ENCODE measurements at places on chromosomes 5 and 9.

DNA sequence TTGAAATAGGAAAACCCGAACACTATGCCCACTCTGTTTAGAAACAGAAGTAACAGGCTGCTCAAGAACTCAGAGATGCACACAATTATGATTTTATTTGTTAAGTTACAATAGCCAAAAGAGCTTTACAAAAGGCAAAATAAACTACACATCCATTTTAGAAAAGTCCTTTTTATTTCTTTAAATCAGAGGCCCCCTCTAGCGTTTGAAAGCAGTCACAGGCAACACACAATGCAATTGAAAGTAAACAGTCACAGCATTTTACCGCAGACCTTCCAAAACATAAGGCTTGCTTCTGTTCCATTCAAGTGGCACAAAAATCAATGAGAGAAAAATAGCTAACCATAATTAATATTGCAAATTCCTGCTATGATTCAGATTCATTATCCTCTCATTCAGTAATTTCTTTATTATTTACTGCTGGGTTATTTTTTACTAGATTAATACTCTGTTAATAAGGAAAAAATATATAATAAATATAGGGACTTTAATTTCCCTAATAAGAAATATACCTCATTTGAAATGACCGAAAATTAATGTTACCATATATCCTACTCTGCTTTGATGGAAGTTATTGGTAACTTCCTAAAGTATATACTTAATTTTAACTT lies 78.3 kb downstream of the CEP120 start:
- no peak overlapping the region for H3K4me3 ChIP-seq
- no peak overlapping the region for H3K27ac ChIP-seq
- H3K27me3 ChIP-seq, result no peaks in the 10 kb centered on the region
- peaks cover 6% of the 10 kb centered on the region for H3K36me3 ChIP-seq

DNA sequence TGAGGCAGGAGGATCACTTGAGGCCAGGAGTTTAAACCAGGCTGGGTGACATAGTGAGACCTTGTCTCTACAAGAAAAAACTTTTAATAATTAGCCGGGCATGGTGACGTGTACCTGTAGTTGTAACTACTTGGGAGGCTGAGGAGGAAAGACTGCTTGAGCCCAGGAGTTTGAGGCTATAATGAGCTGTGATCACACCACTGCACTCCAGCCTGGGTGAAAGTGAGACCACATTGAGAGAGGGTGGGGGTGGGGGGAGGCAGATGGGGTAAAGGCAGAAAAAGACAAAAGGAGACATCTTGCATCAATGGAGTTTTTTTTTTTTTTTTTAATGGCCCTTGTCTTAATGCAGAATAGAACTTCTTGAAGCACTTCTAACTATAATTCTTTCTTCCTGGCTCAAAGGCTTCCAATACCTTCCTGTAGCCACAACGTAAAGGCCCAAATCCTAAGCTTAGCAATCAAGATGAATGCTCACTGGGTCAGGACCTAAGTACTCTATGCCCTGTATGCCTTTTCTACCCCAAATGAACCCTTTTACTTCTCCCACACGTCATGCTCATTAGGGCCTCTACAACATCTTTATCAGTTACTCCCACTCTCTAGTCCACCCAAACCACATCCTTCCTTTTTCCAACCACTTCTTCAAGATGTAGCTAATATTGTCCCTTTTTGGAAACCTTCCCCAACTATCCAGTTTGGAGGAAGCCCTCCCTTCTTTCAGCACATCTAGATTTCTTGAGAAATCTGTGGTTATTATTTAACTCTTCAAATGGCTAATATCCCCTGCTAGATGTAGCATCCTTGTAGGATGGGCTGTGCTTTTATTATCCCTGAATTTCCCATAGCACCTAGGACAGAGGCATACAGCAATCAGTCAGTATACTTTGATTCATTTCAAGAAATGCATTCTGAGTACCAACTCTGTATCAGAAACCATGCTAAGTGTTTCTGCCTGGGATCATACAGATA lies 40.8 kb downstream of the CSF2 start:
- no peak for DNase-seq
- H3K27me3 ChIP-seq, result no peaks in the 10 kb centered on the region

- no peak overlapping the region for H3K4me3 ChIP-seq
- no peak overlapping the region for H3K27ac ChIP-seq
- no peak for DNase-seq
Observed at GRCh38 chr9:84819491-84819991, 150.0 kb downstream of the NTRK2 start.

DNA sequence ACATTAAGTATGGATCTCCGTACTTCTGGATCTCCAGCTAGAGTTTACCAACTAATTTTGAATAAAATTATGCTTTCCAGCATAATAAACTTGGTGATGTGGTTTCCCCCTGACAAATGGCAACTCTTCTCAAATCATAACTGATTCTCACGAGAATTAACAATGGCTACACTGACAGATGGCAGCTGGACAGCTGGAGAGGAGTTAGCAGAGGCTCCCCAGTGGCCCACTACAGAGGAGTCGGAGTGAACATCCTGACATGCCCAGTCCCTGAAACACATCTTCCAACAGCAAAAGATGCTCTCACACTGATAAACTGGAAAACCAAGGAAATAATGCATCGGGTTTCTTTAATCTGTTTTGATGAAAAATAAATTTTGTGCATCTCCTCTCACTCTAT lies 239.6 kb downstream of the MAN2A1 start:
- H3K27ac ChIP-seq, result no peak overlapping the region
- H3K27me3 ChIP-seq, result no peaks in the 10 kb centered on the region
- H3K4me3 ChIP-seq, result no peak overlapping the region
- no peaks in the 10 kb centered on the region for H3K4me1 ChIP-seq
- no peaks in the 10 kb centered on the region for H3K36me3 ChIP-seq

GRCh38 chr9:119370816-119371215 lies 1.6 kb upstream of the BRINP1 start:
- no peaks in the 10 kb centered on the region for H3K36me3 ChIP-seq
- no peak overlapping the region for H3K4me3 ChIP-seq
- peak; percentile 70 for DNase-seq
- H3K4me1 ChIP-seq, result peaks cover 9% of the 10 kb centered on the region
- H3K27ac ChIP-seq, result no peak overlapping the region

- DNase-seq, result no peak
- peaks cover 4% of the 10 kb centered on the region for H3K4me1 ChIP-seq
- H3K36me3 ChIP-seq, result no peaks in the 10 kb centered on the region
- H3K4me3 ChIP-seq, result no peak overlapping the region
- H3K27me3 ChIP-seq, result no peaks in the 10 kb centered on the region
Observed at GRCh38 chr9:5569409-5569808, 59.1 kb downstream of the PDCD1LG2 start.

DNA sequence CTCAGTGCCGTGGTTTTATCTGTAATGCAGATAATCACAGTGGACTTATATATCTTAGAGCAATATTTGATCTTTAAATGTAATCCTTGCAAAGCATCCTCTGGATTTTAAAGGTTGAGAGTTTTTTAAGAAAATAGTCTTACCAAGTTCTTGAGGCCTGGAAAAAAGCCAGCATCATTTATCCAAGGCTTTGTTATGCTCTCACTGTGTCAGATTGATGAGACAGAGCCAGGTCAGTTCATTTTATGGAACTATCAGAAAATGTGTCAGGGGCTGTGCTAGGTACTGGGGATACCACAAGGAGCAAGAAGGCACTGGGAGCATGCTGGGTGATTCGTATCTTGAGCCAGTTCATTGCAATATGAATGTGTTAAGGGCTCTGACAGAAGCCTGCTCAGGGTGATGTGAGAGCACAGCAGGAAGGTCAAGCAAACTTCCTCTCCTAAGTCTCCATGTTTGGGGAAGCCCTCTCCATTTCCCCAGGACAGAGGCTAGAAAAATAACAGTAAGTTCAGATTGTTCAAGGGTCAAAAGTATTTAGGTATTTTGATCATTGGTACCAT lies 19.7 kb downstream of the C7 start:
- no peak overlapping the region for H3K4me3 ChIP-seq
- peaks cover 17% of the 10 kb centered on the region for H3K36me3 ChIP-seq
- peak overlapping the region; percentile 62 for H3K27ac ChIP-seq
- peaks cover 15% of the 10 kb centered on the region for H3K4me1 ChIP-seq
- no peak for DNase-seq

- no peak for DNase-seq
- no peak overlapping the region for H3K4me3 ChIP-seq
Observed at GRCh38 chr5:117759849-117760499, 1185.4 kb upstream of the SEMA6A start.

- no peak overlapping the region for H3K27ac ChIP-seq
- peaks cover 18% of the 10 kb centered on the region for H3K4me1 ChIP-seq
- H3K36me3 ChIP-seq, result no peaks in the 10 kb centered on the region
- no peak for DNase-seq
Observed at GRCh38 chr9:98375138-98375726, 119.8 kb upstream of the TBC1D2 start.

DNA sequence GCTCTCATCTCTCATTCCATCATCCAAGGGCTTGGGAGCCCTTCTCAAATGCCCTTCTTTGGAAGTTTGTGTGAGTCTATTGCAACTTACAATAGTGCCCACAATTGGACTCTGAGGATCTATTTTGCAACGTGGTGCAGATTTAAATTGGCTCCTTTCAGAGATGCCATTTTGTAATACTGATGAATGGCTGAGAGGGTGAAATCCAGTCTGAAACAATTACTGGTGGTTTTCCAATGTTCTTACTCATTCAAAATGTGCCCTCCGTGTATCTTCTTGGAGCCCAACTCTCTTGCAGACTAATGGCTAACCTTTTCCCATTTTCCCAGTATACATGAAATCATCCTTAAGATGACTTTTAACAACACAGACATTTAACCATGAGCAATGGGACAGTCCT lies 6.1 kb downstream of the ZNF462 start:
- H3K4me1 ChIP-seq, result peaks cover 54% of the 10 kb centered on the region
- DNase-seq, result no peak
- H3K27ac ChIP-seq, result no peak overlapping the region
- H3K36me3 ChIP-seq, result peaks cover 8% of the 10 kb centered on the region
- H3K4me3 ChIP-seq, result no peak overlapping the region
- no peaks in the 10 kb centered on the region for H3K27me3 ChIP-seq

DNA sequence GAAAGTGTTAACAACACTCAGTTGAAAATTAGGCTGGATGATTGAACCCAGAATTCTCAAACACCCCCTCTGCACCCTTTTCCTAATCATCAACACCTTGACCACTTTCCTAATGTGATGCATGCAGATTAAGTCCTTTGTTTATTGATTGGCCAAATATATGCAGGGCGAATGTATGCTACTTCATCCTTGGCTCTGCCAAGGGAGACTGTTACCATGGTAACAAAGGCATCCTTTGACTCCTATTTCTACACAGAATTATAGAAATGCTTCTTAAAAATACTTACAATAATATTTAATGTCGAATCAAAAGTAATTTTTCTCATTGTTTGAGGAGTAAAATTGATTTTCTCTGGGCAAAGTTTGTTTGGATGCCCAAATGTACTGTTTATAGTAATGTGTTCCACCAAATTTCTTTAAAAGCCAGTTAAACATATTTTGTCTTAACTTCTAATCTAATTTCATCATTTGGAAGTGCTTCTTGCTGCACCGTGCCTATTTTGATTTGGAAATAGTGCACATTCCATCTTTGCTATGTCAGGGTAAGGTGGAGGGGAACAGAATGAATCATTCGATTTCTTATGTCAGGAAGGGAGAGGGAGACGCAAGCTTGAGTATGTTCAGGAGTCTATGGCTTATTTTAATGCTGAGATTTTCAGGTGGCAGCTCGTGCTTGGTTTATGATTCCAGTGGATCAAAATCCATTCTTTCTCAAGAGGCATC lies 1384.3 kb upstream of the WWC1 start:
- H3K4me1 ChIP-seq, result peaks cover 1% of the 10 kb centered on the region
- H3K27me3 ChIP-seq, result no peaks in the 10 kb centered on the region
- H3K36me3 ChIP-seq, result no peaks in the 10 kb centered on the region

- no peaks in the 10 kb centered on the region for H3K4me1 ChIP-seq
- H3K36me3 ChIP-seq, result no peaks in the 10 kb centered on the region
- DNase-seq, result no peak
- H3K27me3 ChIP-seq, result no peaks in the 10 kb centered on the region
- H3K4me3 ChIP-seq, result no peak overlapping the region
- H3K27ac ChIP-seq, result no peak overlapping the region
Observed at GRCh38 chr5:94908889-94909480, 290.5 kb downstream of the SLF1 start.

DNA sequence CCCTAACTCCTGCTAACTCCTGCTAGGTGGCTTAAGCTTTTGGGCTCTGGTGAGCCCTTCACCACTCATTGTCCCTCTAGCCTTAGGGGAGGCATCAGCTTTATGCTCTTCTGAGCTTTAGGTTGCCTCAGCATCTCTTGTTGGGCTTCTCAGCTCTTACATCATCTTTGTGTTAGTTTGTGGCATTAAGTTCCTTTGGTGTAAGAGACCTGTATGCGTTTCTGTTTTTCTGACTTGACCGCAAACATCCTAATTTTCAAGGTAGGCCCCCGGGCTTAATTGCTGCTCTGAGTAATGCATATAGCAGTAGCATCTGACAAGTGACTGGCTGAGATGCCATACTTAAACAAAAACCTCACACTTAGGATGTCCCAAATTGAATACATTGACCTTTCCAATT lies 287.8 kb upstream of the TUT7 start:
- DNase-seq, result no peak
- no peaks in the 10 kb centered on the region for H3K36me3 ChIP-seq
- peaks cover 78% of the 10 kb centered on the region for H3K27me3 ChIP-seq
- H3K4me1 ChIP-seq, result peaks cover 12% of the 10 kb centered on the region

- H3K27me3 ChIP-seq, result no peaks in the 10 kb centered on the region
- H3K4me3 ChIP-seq, result no peak overlapping the region
- H3K4me1 ChIP-seq, result no peaks in the 10 kb centered on the region
- no peak for DNase-seq
- H3K36me3 ChIP-seq, result peaks cover 31% of the 10 kb centered on the region
- no peak overlapping the region for H3K27ac ChIP-seq
Observed at GRCh38 chr9:129898185-129898584, 62.9 kb downstream of the USP20 start.

- H3K36me3 ChIP-seq, result no peaks in the 10 kb centered on the region
- H3K4me1 ChIP-seq, result no peaks in the 10 kb centered on the region
- DNase-seq, result no peak
Observed at GRCh38 chr5:131022811-131023497, 142.1 kb downstream of the HINT1 start.

DNA sequence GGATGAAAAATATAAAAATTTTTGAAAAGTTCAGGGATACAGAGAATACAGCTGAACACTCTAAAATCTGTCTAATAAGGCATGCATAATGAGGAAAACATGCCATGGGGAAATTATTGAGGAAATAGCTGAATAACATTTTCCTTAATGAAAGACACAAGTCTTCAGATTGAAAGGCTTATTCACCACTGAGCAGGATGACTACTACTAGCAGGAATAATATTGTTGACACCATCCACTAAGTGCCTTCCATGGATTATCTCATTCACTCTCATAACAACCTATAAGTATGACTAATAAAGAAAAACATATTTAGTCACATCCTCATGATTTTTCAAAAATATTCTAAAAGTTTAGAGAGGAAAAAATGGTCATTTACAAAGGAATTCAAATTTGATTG lies 96.7 kb upstream of the FER start:
- H3K27me3 ChIP-seq, result no peaks in the 10 kb centered on the region
- no peaks in the 10 kb centered on the region for H3K4me1 ChIP-seq
- no peak overlapping the region for H3K4me3 ChIP-seq
- no peak for DNase-seq
- peaks cover 2% of the 10 kb centered on the region for H3K36me3 ChIP-seq

GRCh38 chr5:65100911-65101631 lies 332.3 kb downstream of the CWC27 start:
- H3K36me3 ChIP-seq, result no peaks in the 10 kb centered on the region
- H3K4me1 ChIP-seq, result peaks cover 11% of the 10 kb centered on the region
- peak overlapping the region; percentile 58 for H3K27ac ChIP-seq
- peak; percentile 35 for DNase-seq
